Activated CD4-positive, alpha-beta T cell treated with anti-CD3 and anti-CD28 coated beads, Interleukin-10, Interleukin-2, amounts not matched to agents 100 ng/mL and 50 ng/mL, durations not matched to agents 16 hours and 8 hours (primary cell): ENCODE measurements at places on chromosomes 7 and 10.

- DNase-seq: peak; percentile 71
Observed at GRCh38 chr7:155965010-155965409, 152.7 kb upstream of the SHH start.

GRCh38 chr10:119700321-119700954, 25.4 kb upstream of the INPP5F start:
- no peak for DNase-seq

GRCh38 chr10:22620140-22620857, 94.1 kb downstream of the PIP4K2A start:
- peak; percentile 49 for DNase-seq

- DNase-seq: no peak
Observed at GRCh38 chr10:122047560-122047959, 58.6 kb downstream of the TACC2 start.

DNA sequence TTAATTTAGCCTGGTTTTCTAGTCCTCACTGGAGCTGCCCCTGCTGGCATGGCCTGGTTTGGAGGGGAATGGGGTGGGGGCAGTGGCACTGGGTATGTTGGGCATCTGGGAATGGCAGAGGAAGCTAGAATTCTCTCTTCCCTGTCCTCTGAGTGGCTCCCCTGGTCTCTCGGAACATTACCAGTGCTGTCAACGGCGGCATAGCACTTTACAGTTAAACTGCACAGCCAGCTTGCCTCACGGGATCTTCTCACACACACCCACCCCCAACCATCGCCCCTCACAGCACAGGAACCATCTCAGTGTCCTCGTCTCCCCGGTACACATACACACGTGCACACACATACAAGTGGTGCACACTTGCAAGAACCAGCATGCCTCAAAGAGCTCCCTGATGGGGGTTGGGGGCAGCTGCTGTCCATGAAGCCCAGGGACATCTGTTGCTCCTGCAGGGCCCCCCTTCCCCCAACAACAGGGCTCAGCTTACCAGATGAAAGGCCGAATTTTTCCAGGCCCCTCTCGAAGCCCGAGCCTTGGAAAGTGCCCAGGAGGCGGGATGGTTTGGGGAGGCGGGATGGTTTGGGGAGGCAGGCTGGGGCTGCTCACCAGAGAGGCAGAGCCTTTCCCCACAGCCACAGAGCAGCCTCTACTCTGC, 41.0 kb downstream of the TSPAN15 start:
- no peak for DNase-seq

- no peak for DNase-seq
Observed at GRCh38 chr10:90302758-90303481, 554.9 kb downstream of the HTR7 start.

DNA sequence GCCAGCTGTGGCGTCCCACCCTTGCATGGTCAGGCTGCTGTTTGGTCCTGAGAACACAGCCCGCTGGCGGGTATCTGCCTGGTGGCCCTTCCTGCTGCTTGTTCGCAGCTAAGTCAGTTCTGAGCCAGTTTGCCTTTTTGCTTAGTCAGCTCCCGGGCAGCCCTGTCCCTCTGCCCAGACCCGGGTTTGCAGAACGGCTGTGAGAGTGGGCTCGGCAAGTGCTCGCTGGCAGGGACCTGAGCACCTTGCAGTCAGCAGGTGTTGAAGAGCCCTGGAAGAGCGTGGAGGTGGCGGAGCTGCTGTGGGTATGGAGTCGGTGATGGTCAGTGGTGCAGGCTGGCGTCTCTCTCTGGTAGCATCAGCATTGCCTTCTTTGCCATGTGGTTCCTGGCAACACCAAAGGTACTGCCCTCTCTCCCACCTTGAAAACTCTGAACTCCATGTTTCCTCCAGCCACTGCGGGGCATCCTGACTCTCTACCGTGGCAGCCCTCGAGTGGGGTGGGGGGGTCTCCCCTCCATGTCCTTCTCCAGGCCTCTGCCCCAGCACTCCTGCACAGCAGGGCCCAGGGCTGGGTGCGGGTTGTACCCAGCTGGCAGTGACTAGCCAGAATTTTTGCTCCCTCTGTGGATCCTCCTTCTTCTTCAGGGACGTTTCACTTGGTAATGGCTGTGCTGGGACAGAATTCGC, 4.6 kb downstream of the INPP5A start:
- no peak for DNase-seq

GRCh38 chr10:69375307-69376151, 41.2 kb downstream of the TACR2 start:
- DNase-seq: no peak

DNA sequence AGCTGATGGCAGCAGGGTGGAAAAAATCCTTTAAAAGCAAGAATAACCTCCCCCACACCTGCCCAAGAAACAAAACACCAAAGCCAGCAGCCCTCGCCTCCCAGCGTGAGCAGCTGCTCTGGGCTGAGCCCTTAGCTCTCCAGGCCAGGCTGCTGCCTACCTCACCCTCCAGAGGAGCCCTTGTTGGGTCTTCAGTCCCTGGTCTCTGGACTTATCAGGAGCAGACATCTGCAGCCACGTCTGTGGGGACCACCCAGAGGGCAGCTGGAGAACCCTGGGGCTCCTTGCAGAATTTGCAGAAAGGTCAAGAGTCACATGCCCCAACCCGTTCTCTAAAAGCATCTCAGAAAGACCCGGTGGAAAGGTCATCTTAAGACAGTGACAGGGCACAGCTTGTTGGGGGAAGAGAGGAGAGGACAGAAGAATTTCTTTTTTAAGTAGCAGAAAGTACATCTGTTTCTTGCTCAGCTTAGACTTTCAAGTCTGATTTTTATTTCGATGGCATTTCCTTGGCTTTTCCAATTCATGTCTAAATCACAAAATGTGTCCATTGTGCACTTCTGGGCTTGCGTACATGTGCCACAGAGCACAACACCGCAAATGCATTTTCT, 425.7 kb upstream of the NFE2L3 start:
- DNase-seq: no peak

DNA sequence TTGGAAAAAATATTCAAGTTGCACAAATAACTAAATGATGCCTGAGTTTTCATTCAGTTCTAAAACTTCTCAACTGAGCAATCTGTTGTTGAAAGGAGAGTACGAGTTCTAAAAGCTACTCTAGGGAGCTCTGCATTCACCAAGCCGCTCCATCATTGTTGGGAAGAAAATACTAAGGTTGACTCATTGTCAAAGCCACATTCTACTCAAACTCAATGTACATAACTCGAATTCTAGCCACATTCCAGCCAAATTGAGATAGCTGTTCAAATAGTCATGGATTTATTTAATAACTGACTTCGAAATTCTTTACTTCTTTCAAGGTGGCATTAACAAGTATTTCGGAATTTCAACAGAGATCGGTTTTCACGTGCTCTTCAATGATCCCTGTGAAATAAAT, 63.4 kb downstream of the KIAA1217 start:
- no peak for DNase-seq

- peak; percentile 82 for DNase-seq
Observed at GRCh38 chr7:17401791-17402627, 103.6 kb downstream of the AHR start.

DNA sequence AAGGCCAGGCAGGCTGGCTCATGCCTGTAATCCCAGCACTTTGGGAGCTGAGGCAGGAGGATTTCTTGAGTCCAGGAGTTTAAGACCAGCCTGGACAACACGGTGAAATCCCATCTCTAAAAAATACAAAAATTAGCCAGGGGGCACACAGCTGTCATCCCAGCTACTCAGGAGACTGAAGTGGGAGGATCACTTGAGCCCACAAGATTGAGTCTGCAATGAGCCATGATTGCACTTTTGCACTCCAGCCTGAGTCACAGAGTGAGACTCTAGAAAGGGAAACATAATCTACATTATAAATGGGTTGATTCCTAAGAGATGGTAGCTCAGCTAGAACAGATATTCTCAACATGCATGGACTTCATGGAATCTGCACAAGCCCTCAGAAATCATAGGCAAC, 6.3 kb upstream of the LIPF start:
- DNase-seq: no peak

DNA sequence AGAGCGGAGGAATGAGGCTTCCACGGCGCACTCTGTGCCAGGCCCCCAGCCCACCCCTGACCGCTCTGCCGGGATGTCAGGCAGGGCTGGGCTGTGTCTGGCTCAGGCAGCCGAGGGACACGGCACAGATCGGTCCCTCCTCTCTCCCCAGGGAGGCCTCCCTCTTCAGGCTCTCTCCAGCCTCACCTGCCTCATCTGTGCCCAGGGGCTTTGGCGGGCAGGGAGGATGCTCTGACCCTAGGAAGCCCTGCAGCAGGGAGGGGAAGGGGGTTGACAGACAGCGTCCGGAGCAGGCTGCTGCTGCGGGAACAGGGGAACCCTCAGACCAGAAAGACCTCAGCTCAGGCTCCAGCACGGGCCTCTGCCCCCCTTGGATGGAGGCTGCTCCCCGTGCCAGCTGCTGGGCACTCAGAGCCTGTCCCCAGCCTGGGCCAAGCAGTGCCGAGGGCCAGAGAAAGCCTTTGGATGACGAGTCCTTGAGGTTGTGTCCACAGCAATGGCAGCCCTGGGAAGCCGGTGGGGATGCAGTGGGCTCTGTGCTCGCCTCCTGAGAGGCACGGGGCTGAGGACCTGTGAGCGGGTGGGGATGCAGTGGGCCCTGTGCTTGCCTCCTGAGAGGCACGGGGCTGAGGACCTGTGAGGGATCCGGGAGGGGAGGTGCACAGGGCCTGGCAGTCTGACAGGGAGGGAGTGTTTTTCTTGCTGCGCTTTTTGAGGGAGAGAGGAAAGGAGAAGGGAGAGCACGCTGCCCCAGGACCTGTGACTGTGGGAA, 66.9 kb downstream of the FOXL3 start:
- DNase-seq: no peak

DNA sequence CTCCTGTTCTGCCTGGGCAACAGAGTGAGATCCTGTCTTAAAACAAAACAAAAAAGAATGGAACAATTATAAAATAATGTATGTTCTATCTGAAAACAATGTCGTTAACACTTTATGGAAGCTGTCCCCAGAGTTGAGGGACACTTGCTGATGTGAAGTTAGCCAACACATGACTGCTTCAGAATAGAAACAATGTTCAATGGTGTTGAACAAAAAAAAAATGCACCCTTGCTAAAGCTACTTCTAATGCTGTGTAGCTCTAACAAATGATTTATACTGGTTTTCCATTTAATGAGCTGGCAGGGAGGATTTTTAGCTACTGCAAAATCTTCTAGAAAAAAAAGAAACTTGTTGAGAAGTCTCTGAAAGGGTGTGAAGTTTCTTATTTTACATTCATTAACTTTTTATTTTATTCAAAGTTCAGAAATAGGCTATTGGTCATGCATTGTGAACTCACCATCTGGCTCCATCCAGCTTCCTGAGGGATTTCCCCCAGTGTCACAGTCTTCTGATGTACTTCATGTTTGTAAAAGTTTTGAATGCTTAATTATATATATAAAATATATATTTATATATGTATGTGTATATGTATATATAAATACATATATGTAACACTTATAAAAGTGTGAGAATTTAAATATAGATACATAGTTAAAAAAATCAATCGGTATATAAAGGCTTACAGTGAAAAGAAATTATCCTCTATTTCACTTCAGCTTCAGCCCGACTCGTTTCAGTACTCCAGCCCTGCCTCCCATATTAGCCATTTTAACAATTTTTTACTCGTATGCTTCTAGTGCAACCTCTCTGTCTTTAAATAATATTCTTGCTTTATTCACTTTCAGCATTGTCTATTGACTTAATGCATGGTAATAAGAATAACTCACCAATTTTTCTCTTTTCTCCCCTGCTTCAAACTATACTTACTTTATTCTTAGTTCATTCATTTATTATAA, 35.0 kb downstream of the HDAC9 start:
- DNase-seq: no peak
